ENCODE measurements at places on chromosomes 7 and 10.

DNA sequence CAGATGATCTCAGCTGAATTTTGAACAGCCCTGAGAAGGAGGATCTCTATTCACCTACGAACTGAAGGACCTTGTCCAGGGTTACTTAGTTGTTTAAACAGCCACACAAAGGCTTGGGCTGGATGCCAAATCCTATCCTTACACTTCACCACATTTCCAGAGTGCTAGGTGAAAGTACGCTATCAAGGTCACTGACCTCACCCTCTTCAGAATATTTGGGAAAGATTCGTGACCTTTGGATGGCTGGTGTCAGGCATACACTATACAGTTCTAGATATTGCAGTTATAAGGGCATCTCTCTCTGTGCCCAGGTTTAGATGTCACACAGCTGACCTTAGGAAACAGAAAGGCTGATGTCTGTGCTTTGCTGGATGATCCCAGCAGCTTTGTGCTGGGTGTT, 61.2 kb upstream of the ABLIM1 start:
- no peak for DNase-seq

DNA sequence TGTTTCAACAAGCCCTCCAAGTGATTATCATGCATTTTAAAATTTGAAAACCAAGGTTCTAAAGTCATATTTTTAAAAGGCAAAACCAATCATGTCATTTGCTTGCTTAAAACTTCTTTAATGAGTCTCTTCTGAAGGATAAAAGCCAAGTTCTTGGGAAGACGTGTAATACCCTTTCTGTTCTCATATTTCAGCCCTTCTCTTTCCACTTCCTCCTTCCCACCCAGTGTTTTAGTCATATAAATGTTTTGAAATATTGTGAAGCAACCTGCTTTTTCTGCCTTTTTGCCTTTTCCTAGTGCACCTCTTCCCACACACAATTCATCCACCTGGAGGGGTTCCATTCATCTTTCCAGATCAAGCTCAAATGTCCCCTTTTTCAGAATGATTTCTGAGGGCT, 211.1 kb upstream of the LRRTM3 start:
- DNase-seq = no peak

DNA sequence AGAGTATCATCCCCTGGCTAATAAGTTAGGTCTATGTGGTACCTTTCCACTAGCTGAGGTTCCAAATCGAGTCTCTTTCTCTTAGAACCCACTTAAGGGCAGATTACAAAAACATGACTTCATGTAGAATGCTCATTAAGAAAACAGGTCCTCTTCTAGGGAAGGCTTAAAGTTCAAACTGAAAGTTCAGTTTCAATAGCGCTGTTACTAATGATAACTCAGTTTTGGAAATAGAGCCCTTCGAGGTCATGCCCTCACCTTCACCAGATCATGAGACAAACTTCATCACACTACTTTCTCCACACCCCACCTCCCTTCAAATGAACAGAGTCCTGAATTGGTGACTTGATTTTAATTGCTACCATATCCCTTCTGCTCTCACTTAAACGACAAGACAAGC, 26.2 kb downstream of the HGF start:
- DNase-seq = no peak

GRCh38 chr7:154695836-154696235, 307.1 kb downstream of the PAXIP1 start:
- no peak for DNase-seq

GRCh38 chr10:127987467-127988380, 80.8 kb downstream of the PTPRE start:
- DNase-seq = no peak

DNA sequence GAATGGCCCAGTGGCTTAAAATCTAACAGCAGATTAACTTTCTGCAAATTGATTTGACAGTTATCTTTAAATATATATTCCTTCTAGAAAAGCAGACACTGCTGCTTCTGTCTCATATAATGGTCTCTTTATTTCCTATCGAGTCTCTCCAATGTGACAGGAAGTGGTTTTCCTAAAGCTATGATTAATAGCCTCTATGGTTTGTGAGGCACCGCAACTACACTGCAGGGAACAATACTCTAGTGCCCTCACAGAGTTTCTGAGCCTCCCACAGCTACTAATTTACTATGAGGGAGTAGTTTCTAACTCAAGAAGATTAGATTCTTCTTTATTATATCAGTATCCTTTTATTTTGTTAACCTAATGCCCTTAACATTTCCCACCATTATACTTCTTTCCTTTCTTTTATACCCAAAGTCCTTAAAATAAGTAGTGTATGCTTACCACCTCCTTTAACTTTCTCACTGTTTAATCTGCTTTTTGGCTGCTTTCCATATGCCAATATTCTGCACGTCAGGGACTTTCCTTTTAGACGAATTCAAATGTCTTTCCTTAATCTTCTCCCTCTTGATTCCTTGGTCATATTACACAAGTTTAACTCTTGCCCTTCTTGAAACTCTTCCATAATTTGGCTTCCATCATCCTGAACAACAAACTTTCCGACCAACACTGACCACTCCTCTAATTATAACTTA, 23.8 kb upstream of the AHR start:
- DNase-seq = no peak

Data from DMS 273 treated with DMSO at 0.1 percent for 48 hours (cell line).